Activated CD4-positive, CD25-positive, alpha-beta regulatory T cell treated with anti-CD3 and anti-CD28 coated beads, Interleukin-2, amount 50 U/mL, for 24 hours (primary cell): ENCODE measurements at places on chromosomes 7 and 10.

DNA sequence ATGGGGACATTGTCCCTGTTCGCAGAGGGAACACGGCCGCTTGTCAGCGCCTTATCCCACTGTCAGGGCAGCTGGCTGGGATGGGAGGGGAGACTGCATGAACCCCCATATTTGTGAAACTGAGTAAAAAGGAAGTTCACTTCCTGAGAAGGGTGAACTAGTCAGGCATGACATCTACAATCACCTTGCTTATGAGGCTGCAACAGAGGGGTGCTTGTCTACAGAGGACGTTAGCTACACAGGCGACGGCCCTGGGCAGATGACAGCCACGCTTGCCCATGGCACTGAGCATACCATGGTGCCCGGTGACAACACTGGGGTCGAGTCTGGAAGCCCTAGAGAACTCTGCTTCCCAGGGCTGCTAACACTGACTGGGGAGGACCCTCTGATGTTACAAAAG is 46.0 kb upstream of the KDM7A start:
- no peak for ATAC-seq

- no peak for ATAC-seq
These were observed 990.1 kb downstream of the CNTNAP2 start for GRCh38 chr7:147106746-147107145.

DNA sequence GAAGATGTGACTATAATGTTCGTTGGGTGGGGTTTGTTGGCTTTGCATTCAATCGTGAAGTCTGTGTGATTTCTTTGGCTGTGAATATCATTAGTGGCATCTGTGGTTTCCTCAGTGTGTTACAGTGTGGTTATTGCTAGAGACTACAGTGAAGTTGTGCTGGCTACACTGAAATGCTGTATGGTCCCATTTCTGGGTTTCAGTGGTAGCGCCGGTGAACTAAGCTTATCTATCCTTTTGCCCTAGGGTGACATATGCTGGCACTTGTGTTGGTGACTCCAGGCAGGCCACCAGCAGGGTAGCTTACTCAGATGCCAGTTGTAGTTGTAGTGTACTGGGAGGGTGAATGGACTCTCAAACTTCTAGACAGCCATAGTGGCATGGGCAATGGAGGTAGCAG is 259.5 kb downstream of the ANKRD30A start:
- no peak for ATAC-seq

DNA sequence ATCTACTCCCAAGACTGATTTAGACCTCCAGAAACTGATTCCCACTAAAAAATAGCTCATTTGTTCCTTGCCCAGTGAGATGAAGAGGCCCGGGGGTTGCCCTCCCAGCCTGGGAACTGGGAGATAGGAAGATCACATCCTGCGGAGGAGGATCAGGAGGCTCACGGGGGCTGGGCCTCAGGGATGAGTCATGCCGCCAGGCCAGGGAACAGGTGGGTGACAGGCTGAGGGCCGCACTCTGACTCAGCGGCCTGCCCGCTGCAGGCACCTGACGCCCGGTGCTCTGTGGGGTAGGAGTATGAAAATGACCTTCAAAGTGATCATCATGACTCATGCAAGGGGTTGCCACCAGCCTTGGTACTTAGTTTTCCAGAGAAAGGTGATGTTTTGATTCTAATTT is 104.5 kb upstream of the ZPBP start:
- ATAC-seq, result peak; percentile 99

DNA sequence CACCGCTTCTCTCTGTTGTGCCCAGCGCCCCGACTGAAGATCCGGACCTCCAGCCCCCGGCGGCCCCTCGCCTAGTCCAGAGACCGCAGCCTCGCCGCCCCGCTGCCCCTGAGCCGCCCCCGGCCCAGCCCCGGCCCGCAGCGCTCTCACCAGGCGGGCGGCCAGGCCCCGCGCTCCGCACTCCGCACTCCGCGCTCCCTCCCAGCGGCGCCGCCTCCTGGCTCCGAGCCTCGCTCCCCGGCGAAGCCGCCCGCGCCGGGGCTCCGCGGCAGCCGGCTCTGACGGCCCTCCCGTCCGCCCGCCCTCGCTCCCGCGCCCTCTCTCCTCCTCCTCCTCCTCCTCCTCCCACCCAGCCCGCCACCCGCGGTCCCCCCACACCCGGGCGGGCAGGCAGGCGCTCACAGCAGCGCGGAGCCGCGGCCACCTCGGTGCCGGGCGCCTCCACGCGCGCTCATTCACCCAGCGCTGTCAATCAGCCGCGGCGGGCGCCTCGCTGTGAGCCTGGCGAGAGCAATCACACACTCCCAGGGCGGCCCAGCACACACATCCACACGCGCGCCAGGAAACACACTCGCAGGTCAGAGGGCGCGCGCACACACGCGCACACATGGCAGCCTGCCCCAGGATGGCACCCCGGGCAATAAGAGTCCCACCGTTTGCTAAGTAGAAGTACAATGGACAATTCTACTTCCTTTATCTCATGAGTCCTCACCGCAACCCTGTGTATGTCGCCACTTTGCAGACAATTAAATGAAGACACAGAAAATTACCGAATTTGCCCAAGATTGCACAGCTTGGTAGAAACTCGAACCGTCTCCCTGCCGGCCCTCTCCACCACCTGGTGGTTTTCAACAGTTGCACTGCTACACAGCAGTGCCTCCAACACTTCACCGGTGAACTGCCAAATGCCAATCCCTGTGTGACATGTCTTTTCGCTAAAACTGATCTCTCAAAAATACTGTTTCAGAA is at the start of gene PRRT4:
TSS of gene PRRT4 (minus strand) at position 280 of the 969 bp plus-strand sequence.
- ATAC-seq, result peak; percentile 35

GRCh38 chr10:38003588-38003987 is 6.9 kb upstream of the ZNF33A start:
- no peak for ATAC-seq

GRCh38 chr10:8323428-8324054 is 269.1 kb downstream of the GATA3 start:
- no peak for ATAC-seq

- no peak for ATAC-seq
These were observed 84.1 kb downstream of the MALSU1 start for GRCh38 chr7:23383225-23383624.

DNA sequence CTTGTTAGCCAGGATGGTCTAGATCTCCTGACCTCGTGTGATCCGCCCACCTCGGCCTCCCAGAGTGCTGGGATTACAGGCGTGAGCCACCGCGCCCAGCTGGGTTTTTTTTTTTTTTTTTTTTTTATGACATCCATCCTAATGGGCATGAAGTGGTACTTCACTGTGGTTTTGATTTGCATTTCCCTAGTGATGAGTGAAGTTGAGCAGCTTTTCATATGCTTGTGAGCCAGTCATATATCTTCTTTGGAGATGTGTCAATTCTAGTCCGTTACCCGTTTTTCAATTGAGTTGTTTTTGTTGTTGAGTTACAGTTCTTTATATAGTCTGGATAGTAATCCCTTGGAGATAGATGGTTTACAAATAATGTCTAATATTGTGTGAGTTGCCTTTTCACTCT is 127.7 kb downstream of the SMURF1 start:
- ATAC-seq, result no peak

- ATAC-seq, result no peak
These were observed 11.4 kb downstream of the BLNK start for GRCh38 chr10:96260014-96260413.

GRCh38 chr10:127735723-127736221 is 1.2 kb upstream of the FOXI2 start:
- ATAC-seq, result no peak

- ATAC-seq, result no peak
These were observed 100.2 kb downstream of the FAM107B start for GRCh38 chr10:14674376-14675050.

- no peak for ATAC-seq
These were observed 167.2 kb upstream of the HGF start for GRCh38 chr7:81937091-81937490.

DNA sequence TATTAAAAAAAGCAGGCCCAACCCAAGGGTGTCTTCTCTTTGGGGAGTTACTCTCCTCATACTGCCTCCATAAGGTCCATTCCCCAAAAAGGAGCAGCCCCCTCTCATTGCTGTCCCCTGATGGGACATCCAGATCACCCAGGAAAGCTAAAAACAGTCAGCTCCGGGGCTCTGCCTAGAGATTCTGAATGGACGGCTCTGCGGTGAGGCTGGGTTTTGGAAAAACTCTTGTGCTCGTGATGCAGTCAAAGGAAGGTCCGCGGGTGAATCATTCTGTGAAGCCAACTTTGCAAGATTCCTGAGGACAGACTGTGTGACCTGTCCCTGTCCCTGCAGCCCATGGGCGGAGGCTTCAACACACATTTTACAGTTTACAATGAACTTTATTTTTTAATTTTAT is 351.5 kb downstream of the TYW1 start:
- no peak for ATAC-seq

DNA sequence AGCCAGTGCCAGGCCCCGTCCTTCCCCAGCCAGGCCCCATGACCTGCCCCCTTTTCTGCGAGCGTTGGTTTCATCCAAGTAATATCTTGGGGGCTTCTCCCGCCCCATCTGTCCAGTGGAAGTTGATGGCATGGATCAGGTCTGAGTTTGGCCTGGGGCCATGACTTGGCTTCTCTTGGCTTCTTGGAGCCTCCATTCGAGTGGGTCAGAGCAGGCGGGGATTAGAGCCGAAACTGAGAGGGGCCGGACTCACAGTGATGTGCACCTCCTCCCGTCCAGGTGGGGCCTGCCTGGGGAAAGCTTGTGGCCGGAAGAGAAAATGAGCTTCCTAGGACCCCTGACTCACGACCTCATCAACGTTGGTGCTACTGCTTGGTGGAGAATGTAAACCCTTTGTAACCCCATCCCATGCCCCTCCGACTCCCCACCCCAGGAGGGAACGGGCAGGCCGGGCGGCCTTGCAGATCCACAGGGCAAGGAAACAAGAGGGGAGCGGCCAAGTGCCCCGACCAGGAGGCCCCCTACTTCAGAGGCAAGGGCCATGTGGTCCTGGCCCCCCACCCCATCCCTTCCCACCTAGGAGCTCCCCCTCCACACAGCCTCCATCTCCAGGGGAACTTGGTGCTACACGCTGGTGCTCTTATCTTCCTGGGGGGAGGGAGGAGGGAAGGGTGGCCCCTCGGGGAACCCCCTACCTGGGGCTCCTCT is 15.1 kb upstream of the LIMK1 start:
- ATAC-seq, result no peak

DNA sequence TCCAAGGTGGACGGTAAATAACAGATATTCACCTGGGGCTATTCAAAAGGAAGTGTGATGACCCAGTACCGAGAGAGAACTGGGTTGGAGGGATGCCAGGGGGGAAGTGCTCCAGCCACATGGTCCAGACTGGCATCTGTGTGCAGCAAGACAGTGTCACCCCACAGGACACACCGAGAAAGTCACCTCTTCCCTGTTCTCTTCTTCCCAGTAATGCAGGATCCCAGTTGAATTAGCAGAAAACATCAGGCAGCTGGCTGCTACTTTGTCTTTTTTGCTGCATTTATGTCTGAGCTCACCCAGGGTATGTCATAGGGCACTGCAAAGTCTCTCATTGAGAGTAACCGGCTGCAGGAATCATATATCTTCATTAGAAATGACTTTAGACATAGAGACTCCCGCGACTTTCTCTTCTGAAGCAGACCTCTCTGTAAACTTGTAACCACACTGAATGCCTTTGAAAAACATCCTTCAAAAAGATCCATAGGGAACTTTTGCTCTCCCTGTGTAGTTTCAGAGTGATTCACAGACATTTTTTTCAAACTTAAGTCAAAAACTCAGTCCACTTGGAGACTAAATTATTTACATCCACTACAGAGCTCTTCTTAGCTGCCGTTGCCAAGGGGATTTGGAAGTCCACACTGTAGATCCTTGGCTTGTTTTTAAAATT is 609.0 kb upstream of the DPP6 start:
- no peak for ATAC-seq

DNA sequence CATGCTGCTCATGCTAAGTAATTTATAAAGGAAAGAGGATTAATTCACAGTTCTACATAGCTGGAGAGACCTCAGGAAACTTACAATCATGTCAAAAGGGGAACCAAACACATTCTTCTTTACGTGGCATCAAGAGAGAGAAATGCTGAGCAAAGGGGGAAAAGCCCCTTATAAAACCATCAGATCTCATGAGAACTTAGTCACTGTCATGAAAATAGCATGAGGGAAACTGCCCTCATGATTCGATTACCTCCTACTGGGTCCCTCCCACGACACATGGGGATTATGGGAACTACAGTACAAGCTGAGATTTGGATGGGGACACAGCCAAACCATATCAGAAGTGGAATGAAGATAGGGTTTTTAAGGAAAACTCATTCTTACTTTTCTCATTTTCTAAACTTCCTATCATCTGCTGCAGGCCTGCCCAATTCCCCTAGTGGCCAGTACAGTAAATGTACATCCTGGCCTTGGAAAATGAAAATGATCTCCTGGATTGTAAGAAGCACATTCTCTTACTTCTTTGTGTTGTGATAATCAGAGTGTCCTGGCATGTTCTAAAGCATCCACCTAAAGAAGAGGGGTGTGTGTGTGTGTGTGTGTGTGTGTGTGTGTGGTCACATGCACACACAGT is 421.5 kb downstream of the LRMDA start:
- no peak for ATAC-seq

GRCh38 chr10:12135631-12136030 is 6.2 kb downstream of the SEC61A2 start:
- ATAC-seq, result no peak

GRCh38 chr10:123766761-123767160 is 100.6 kb downstream of the GPR26 start:
- ATAC-seq, result no peak

DNA sequence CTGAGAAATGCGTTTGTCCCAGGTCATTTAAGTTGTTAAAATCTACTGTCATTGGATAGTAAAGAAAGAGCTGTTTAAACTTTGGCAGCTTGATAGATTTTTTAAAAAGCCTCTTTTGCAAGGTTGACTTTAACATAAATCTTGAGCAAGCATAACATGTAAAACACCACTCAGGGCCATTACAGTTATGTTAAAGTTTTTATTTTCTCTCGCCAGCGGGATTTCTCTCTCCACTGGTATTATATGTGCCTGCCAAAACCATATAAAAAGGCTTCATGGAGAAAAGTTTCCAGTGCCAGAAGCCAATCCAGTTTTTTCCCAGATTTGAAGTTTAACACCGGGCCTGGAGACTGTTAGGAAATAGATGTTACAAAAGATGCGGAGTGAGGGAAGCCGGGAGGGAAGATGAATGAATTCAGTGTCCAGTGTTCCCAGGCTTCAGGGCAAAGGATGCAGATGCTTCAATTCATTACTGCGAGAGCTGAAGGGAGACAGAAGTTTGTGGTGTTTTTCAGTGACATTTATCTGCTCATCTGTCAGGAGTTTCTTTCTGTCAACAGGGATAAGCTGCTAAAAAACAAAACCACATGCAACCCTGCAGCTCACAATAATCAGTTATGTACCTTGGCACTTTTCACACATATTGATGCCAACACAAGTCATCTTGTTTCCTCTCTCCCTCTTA is 155.5 kb downstream of the SPAG6 start:
- no peak for ATAC-seq

DNA sequence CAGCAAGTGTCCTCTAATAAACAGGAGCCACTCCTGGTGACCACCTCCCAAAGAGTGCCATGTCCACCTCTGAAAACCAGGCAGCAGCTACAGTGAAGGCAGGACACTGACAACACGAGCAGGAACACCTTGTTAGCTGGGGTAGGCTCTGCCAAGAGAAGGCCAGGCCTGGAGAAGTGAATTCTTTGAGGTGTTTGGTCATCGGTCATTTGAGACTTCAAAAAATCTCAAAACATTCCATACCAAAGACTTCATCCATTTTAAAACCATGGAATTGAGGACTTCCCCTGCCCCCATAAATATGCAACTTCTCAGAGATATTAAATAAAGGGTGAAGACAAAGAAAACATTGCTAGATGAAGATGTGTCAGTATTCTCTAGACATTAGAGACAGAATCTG is 28.4 kb upstream of the OPALIN start:
- ATAC-seq, result no peak
